ENCODE measurements at places on chromosomes 3 and 15.

GRCh38 chr15:101368086-101368780 is 73.2 kb upstream of the SNRPA1 start:
- no peak for DNase-seq

- peak; percentile 79 for DNase-seq
These were observed 8.8 kb downstream of the STARD9 start for GRCh38 chr15:42584031-42584765.

DNA sequence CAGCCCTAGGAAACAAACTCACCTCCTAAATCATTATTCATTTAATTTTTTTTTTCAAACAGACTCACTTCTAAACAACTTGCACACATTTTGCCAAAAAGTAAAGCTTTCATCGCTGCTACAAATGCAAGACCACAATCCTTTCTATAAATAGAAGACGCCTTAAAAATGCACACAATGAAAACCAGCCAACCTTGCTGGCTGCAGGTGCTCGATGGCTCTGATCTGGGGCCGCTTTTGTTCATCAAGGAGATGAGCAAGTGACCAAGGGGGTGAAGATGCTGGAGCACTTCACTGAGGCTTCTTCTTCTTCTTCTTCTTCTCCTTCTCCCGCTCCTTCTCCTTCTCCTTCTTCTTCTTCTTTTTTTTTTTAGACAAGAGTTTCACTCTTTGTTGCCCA is 12.7 kb upstream of the SLC6A6 start:
- DNase-seq: no peak

- DNase-seq: no peak
These were observed 61.8 kb upstream of the SMAD3 start for GRCh38 chr15:67003586-67003985.
